Thymus (tissue), 14 donors: ENCODE measurements at places on chromosomes 2 and 18.

DNA sequence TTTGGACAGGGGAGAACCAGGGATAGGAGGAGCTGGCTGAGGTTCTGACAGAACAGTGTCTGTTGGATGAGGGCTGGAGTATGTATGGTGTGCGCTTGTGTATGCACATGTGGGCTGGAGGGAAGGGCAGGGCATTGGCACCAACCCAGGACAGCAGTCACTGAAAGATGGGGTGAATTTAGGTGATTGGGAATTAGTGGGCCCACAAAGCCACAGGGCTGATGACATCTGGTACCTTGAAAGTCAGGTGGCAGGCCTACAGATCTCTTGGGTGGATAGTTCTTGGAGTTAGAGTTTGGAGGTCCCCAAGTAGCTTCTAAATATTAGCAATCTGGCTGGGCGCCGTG, 45.7 kb downstream of the C2orf42 start:
- H3K4me1 ChIP-seq = peaks cover 25% of the 10 kb centered on the region
- H3K4me3 ChIP-seq = no peak overlapping the region
- H3K27me3 ChIP-seq = no peaks in the 10 kb centered on the region
- H3K36me3 ChIP-seq = peaks cover 6% of the 10 kb centered on the region
- H3K27ac ChIP-seq = no peak overlapping the region
- DNase-seq = no peak

DNA sequence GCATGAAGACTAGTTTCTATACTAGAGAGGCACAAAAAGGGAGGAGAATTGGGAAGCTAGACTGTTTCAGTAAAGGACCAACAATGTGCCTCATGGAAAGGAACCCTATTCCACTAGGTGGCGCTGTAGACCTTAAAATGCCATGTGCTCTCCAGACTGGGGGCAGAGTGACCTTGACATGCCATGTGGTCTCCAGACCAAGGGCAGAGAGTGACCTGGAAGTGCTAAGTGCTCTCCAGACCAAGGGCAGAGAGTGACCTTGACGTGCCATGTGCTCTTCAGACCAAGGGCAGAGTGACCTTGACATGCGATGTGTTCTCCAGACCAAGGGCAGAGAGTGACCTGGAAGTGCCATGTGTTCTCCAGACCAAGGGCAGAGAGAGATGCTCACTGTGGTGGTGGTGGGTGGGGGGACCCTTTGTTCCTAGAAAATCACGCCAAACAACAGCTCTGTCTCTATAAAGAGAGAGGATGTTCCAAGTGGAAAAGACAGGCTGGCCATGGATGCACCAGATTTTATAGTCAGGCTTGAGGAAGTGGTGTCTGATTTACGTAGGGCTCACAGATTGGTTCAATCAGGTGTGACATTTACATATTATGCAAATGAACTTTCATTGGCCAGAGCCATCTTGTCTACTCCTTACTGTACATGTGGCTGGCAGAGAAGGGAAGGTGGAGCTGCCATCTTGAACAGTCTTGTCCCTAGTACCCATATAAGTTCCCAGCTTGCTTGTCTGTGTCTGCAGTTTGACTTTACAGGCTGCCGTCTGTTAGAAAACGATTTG, 344.0 kb upstream of the DDX18 start:
- peak; percentile 4 for DNase-seq
- no peak overlapping the region for H3K27ac ChIP-seq
- no peaks in the 10 kb centered on the region for H3K4me1 ChIP-seq
- no peak overlapping the region for H3K4me3 ChIP-seq
- H3K27me3 ChIP-seq = no peaks in the 10 kb centered on the region
- no peaks in the 10 kb centered on the region for H3K36me3 ChIP-seq

DNA sequence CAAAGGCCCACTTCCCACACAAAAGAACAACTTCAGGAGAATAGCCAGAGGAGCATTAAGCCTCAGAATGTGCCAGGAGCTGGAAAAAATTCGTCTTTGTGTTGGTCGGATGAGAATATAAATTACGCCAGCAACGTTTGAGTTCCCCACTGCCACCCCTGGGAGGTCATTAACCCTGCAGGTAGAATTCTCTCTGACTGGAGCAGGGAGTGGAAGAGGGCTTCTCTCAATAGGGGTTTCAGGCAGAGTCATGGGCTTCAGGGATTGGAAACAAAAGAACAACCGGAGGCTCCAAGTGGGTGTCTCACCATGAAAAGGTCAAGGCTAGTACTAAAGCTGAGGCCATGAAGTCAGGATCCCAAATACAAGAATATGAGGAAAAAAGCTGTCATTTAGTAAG, 69.0 kb upstream of the DDX18 start:
- H3K27ac ChIP-seq = no peak overlapping the region
- no peak for DNase-seq
- H3K4me3 ChIP-seq = no peak overlapping the region
- no peaks in the 10 kb centered on the region for H3K27me3 ChIP-seq
- H3K36me3 ChIP-seq = no peaks in the 10 kb centered on the region

DNA sequence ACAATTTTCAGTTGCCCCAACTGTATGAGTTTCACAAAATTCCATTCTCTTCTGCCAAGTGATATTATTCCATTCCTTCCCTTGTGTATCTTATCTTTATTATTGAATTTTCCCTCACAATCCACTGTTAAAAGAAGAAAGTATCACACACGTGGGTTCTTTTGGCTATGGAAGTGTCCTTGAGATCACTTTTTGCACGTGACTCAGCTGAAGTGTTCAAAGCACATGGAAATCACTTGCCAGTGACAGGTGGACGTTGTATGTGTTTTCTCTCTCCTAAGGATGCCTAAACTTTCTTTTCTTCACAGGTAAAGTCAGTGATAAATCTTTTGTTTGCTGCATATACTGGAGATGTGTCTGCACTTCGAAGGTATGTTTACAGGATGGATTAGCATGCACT, 60.7 kb downstream of the STAT1 start:
- no peak overlapping the region for H3K4me3 ChIP-seq
- DNase-seq = no peak
- H3K27ac ChIP-seq = no peak overlapping the region
- H3K36me3 ChIP-seq = no peaks in the 10 kb centered on the region
- no peaks in the 10 kb centered on the region for H3K4me1 ChIP-seq
- no peaks in the 10 kb centered on the region for H3K27me3 ChIP-seq

DNA sequence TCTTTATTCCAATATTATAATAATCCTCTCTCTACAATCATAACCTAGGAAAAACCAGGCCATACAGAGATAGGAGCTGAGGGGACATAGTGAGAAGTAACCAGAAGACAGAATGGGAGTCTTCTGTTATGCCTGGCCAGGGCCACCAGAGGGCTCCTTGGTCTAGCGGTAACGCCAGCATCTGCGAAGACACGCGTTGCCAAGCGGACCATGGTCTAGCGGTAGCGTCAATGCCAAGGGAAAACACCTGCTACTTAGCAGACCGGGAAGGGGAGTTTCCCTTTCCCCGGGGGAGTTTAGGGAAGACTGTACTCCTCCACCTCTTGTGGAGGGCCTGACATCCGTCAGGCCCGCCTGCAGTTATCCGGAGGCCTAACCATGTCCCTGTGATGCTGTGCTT, 36.6 kb downstream of the ARL6IP6 start:
- DNase-seq = no peak
- no peaks in the 10 kb centered on the region for H3K27me3 ChIP-seq
- no peak overlapping the region for H3K4me3 ChIP-seq
- no peaks in the 10 kb centered on the region for H3K4me1 ChIP-seq

- H3K4me1 ChIP-seq = peaks cover 15% of the 10 kb centered on the region
- H3K27me3 ChIP-seq = no peaks in the 10 kb centered on the region
- H3K4me3 ChIP-seq = no peak overlapping the region
Observed at GRCh38 chr2:197247083-197247482, 63.5 kb downstream of the ANKRD44 start.

GRCh38 chr2:205675861-205676516, 6.3 kb upstream of the NRP2 start:
- no peaks in the 10 kb centered on the region for H3K4me1 ChIP-seq
- H3K27me3 ChIP-seq = peaks cover 17% of the 10 kb centered on the region
- no peak overlapping the region for H3K4me3 ChIP-seq
- H3K27ac ChIP-seq = no peak overlapping the region
- H3K36me3 ChIP-seq = no peaks in the 10 kb centered on the region

DNA sequence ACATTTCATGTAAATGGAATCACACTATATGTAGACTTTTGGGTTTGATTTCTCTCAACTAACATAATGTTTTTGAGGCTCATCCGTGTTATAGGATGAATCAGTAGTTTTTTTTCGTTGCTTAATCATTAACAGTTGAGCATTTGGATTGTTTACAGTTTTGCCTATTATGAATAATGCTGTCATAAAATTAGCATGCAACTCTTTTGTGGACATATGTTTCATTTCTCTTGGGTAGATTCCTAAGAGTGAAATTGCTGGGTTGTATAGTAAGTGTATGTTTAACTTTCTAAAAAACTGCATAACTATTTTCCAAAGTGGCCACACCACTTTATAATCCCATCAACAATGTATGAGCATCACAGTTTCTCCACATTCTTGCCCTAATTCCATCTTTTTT, 7.7 kb upstream of the RHBDD1 start:
- no peak overlapping the region for H3K27ac ChIP-seq
- no peaks in the 10 kb centered on the region for H3K27me3 ChIP-seq

GRCh38 chr2:219021591-219021990, 19.7 kb downstream of the CFAP65 start:
- no peak for DNase-seq
- no peaks in the 10 kb centered on the region for H3K4me1 ChIP-seq
- no peaks in the 10 kb centered on the region for H3K36me3 ChIP-seq
- H3K27ac ChIP-seq = no peak overlapping the region
- H3K4me3 ChIP-seq = no peak overlapping the region

DNA sequence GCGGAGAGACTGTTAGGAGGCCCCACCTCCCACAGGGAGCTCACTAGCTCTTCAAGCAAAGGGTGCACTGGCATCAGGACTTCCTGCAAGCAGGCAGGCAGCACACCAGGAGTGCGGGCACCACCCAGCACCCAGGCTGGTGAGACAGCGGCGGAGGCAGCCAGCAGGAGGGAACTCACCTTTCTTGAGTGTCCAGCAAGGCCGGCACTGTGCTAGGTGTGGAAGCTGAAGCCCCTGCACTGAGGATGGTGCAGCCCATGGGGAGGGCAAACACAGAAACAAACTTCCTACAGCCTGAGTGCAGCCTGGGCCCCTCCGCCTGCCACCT, 100.7 kb upstream of the ID2 start:
- DNase-seq = peak; percentile 30
- no peak overlapping the region for H3K27ac ChIP-seq
- no peak overlapping the region for H3K4me3 ChIP-seq
- no peaks in the 10 kb centered on the region for H3K27me3 ChIP-seq
- no peaks in the 10 kb centered on the region for H3K36me3 ChIP-seq

- no peak for DNase-seq
- peaks cover 8% of the 10 kb centered on the region for H3K4me1 ChIP-seq
- no peak within 1 kb of the TSS for H3K4me3 ChIP-seq
- no peaks in the 10 kb centered on the region for H3K36me3 ChIP-seq
- peaks cover 37% of the 10 kb centered on the region for H3K27me3 ChIP-seq
- H3K27ac ChIP-seq = no peak within 1 kb of the TSS
Observed at GRCh38 chr2:39665811-39666490, at the start of gene TMEM178A. Gene TMEM178A, plus strand, starts transcription at chr2:39665917. Its CDS starts 58 bp downstream, at chr2:39665975.

GRCh38 chr2:46485002-46485401, 5.6 kb downstream of the TMEM247 start:
- DNase-seq = no peak
- peaks cover 3% of the 10 kb centered on the region for H3K27me3 ChIP-seq
- no peaks in the 10 kb centered on the region for H3K36me3 ChIP-seq
- no peak overlapping the region for H3K27ac ChIP-seq

DNA sequence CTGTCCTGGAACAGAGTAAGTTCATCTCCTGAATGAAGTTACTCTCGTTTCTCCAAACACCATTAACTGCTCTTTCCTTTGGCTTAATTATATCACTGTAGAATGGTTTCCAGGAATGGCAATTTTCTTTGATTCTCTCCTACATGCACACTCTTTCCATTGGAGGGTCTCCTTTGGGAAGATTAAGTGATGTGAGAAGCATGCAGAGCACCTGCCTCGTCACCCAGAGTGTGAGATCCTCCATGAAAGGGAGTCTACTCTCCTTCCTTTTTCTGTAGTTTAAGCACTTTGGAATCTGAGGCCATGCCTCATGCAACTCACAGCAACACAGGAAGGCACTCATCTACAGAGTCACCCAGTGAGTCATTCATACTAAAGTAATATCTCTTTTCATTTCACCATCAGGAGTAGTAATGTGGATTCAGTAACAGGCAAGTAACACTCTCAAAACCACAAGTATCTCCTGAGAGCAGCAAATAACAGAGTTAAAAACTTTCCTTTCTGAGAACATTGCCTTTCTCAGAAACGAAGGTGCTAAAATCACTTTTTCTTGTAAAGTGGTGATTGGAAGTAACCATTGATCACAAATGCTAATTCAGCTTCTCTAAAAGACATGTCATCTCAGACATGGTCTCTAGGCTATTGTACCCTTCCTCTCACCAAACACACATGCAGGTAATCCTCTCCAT, 52.8 kb upstream of the IL1RL1 start:
- peaks cover 6% of the 10 kb centered on the region for H3K4me1 ChIP-seq
- no peak overlapping the region for H3K27ac ChIP-seq
- H3K4me3 ChIP-seq = no peak overlapping the region
- no peak for DNase-seq
- H3K27me3 ChIP-seq = no peaks in the 10 kb centered on the region

GRCh38 chr2:241958818-241959545, 89.5 kb downstream of the RTP5 start:
- no peak overlapping the region for H3K27ac ChIP-seq
- no peak for DNase-seq
- no peak overlapping the region for H3K4me3 ChIP-seq
- no peaks in the 10 kb centered on the region for H3K27me3 ChIP-seq
- H3K4me1 ChIP-seq = peaks cover 3% of the 10 kb centered on the region

DNA sequence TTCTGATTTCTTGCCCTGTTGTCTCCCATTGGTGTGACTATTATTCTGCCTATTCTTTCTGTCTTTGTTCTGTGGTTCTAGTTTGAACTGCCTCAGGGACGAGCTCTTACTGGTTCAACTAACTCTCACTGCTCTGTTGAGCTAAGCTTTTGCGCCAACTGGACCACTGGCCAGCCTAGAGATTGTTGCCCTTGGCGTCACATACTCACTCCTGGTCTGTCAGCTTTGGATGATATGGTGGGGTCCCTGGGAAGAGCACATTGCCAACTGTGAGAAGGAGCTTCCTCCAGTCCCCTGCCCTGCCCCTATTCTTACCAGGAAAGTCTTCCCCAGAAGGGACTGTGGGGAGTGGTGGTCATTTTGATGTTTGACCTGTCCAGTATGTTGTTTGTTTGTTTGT, 6.0 kb downstream of the MTHFD2 start:
- no peaks in the 10 kb centered on the region for H3K27me3 ChIP-seq
- DNase-seq = no peak
- no peak overlapping the region for H3K4me3 ChIP-seq
- peaks cover 19% of the 10 kb centered on the region for H3K4me1 ChIP-seq
- peaks cover 24% of the 10 kb centered on the region for H3K36me3 ChIP-seq

- H3K4me3 ChIP-seq = no peak overlapping the region
- no peak overlapping the region for H3K27ac ChIP-seq
- H3K4me1 ChIP-seq = no peaks in the 10 kb centered on the region
- no peaks in the 10 kb centered on the region for H3K27me3 ChIP-seq
Observed at GRCh38 chr18:73895701-73896100, 251.9 kb downstream of the FBXO15 start.

DNA sequence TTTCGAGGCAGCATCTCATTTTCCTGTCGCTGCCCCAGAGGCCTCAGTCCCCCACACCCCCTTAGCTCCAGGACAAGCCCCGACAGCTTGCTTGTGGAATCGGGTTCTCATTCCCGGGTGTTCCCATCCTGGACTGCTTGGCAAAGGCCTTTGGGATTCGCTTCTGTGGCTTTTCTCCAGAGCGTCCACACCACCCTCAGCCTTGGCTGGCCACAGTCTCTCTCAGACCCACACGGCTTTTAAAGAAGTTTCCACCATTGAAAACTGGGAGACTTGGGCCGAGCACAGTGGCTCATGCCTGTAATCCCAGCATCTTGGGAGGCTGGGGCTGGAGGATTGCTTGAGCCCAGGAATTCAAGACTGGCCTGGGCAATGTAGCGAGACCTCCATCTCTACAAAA, 2.7 kb downstream of the ESPNL start:
- H3K4me3 ChIP-seq = no peak overlapping the region
- H3K4me1 ChIP-seq = peaks cover 34% of the 10 kb centered on the region
- no peak for DNase-seq
- H3K27ac ChIP-seq = no peak overlapping the region
